ENCODE measurements at places on chromosomes 6 and 20.

- no peak for DNase-seq
Observed at GRCh38 chr20:1338096-1338495, 9.2 kb upstream of the SDCBP2 start.

- DNase-seq = no peak
Observed at GRCh38 chr6:125815080-125815910, 24.5 kb downstream of the NCOA7 start.

GRCh38 chr20:16801919-16802651, 53.9 kb downstream of the OTOR start:
- DNase-seq = no peak

- no peak for DNase-seq
Observed at GRCh38 chr6:137116807-137117206, 56.6 kb downstream of the IL22RA2 start.

Data from epithelial cell of proximal tubule (primary cell).